Omental fat pad (tissue), 4 donors: ENCODE measurements at places on chromosomes 2 and 18.

DNA sequence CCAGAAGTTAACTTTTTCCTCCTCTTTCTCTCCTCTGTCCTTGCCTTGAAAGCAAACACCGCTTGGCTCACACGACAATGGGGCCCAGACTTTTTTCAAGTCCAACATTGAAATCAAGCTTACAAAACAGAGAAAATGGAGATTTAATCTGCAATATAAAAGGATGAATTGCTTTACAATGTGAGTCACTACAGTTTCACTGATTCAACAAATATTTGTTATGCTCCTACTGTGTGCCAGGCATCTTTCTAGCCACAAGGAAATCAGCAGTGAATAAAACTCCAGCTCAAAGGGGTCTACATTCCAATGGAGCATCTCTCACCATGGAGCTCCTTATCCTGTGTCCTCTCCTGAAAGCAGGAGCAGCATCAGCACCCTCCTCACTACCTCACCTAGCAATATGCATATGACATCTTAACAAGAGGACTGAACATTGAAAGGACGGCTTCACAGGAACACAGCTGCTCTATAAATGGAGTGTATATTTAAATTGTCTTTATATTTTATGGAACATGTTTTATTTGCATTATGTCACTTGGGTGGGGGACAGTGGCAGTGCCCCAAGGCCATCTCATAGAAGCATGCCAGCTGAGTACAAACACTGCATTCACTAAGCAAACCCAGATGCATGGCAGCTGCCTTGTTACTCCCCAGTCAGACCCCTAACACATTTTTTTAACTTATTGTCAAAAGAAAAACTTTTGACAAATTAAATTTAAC is 39.5 kb downstream of the PKDCC start:
- DNase-seq, result no peak

DNA sequence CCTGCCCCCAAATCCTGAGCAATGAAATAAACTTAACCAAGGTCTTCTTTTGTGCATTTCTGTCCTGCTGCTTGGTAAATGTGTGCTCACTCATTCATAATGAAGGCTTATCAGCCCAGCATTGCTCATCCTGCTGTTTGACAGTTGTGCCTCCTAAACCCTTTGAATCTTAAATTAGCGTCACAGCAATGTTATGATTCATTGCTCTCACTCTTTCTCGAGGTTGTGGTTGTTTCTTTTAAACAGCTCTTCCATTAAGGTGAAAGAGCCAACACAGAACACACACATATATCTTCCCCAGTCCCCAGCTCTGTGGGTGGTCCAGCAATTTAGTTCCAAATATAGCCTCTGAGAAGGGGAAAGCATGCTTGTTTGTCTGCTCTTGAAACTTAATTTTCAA is 84.0 kb downstream of the EVA1A start:
- DNase-seq, result no peak

DNA sequence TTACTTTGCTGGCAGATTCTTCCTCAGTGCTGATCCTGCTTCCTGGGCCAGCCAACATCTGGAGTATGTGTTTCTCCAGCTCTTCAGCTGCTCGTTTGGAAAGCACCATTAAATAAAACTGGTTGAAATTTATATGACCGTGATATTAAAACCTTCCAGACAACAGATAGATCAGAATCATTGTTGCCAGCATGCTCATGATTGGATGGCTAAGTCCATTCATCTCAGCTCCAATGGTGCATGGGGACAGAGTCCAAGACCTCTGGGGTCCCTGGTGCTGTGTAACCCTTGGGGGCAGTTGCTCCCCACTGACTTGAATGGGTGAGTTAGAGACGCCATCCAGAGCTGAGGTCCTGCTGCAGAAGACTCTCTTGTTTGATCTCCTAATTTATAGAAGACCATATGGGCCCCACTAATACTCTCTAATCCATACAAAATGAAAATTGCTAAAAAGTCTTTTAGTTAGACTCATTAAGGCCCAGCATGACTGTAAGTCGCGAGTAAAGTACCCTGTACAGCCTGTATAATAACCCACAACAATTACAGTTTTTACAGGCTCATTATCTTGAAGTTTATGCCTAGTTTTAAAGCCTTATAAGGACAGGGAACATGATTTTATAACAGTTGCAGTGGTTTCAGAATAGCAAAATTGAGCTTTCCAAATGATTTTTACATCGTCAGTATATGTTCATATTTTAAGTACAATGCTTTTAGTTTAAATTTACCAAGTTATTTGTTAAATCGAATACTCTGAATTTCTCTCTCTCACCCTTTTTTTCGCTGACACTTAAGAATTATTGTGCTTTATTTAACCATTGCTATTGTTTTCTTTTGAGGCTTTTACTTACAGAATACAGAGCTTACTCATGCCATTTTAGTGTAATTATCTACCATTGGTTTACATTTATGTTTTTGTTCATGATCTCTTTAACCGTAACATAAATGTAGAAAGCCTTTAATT is 60.0 kb downstream of the CABLES1 start:
- DNase-seq, result no peak

- DNase-seq, result peak; percentile 50
These were observed 30.2 kb downstream of the LONRF2 start for GRCh38 chr2:100292022-100292580.

DNA sequence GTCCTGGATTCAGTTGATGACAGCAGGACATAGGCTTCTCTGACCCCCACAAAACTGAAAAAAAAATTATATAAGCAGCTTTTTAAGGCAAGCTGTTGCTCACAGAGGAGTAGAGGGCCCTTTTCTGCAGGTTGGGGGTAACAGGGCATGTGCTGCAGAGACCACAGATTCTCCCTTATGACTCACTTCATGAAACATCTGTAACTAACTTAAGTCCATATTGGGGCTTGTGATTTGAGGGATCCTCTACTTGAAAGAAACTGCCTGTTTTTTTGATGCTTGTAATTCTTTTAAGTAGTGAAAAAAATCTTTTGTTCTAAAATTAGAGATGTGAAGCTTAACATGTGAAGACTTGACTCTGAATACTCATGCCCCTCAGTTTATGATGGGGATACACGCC is 33.4 kb downstream of the XRCC5 start:
- no peak for DNase-seq

GRCh38 chr2:223865907-223866508 is 28.6 kb upstream of the AP1S3 start:
- no peak for DNase-seq

GRCh38 chr2:230317366-230317765 is 9.6 kb upstream of the SP140L start:
- no peak for DNase-seq

GRCh38 chr2:79910643-79911042 is 393.9 kb downstream of the LRRTM1 start:
- no peak for DNase-seq

- DNase-seq, result no peak
These were observed 67.9 kb downstream of the CERS6 start for GRCh38 chr2:168524005-168524404.

DNA sequence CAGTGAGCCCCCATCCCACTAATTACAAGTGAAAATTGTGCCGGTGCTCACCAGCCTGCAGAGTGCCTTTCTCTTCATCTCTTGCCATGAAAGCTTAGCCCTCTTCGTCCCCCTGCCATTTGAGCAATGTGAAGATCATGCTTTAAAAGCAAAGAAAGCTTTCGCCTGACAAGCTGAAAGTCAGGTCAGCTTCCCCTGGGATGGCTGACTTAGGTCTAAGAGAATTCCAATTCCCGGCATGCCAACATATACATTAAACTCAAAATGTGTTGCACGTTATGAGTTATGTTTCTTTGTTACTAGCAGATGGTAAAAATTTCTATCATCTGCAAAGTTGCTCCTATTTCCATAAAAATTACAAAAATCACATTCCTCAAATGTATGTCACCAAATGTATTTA is 129.8 kb downstream of the AFF3 start:
- DNase-seq, result no peak

DNA sequence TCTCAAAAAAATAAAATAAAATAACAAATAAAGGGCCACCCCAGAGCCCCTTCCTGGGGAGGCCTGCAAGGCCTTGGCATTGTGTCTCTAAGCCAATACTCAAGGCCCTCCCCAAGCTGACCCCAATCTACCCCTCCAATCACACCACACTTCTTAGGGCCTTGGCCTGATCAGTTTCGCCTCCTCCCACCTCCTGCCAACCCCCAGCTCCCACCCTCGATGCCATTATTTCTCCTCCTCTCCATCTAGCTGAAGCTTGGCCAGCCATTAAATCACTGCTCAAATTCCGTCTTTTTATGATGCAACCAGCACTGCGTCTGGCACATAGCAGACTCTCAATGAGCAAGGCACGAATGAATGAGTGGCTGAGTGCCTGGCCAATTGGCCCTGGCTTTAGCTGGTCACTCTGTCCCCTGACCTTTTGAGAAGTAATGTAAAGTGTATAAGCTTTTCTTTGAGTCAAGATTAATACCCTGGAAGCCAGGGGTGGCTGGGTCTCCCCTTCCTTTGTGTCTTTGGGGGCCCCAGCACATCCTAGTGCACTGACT is 55.9 kb downstream of the SMAD7 start:
- DNase-seq, result no peak

DNA sequence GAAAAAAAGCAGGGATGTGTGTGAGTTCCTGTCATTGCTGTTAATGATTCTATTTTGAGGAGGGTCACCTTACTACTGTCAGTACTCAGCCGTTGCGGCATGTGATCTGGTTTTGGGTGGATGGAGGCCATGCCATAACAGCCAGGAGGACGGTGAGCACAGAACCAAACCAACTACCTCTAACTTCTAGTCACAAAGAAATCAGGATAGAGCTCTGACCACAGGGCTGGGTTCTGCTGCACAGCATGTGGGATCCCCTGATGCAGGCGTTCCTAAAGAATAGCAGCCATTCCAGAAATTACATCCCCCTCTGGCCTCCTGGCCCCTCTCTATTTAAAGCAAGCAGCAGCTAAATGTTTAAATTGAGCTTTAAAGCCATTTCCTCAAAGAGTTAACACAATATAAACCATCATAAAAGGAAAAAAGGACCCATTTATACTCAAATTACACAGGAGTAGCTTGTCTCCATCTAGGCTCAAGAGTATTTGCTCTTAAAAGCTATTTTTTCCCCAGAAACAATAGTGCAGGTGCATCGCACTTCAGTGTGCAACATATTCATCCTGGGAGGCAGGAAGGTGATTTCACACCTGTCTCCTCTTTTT is 786.4 kb downstream of the RNF144A start:
- no peak for DNase-seq

DNA sequence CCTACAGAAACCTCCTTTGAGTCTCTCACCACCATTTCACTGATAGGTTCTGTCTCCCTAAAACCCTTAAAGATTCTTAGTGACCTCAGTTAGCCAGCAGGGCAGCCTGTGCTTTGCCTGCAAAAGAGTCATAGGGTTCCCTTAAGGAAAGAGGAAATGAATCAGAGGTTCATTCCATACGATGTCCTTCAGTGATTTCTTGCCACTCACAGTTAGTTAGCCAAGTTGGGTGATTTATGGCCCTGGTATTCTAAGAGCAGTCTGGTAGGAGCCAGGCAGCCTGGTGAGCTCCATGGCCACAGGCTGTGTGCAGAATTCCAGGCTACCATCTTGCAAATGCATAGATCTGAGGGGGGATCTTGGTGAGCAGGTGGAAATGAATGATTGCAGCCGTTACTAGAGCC is 18.7 kb upstream of the CCBE1 start:
- DNase-seq, result no peak

- DNase-seq, result no peak
These were observed 126.8 kb downstream of the ZAP70 start for GRCh38 chr2:97840198-97840597.

DNA sequence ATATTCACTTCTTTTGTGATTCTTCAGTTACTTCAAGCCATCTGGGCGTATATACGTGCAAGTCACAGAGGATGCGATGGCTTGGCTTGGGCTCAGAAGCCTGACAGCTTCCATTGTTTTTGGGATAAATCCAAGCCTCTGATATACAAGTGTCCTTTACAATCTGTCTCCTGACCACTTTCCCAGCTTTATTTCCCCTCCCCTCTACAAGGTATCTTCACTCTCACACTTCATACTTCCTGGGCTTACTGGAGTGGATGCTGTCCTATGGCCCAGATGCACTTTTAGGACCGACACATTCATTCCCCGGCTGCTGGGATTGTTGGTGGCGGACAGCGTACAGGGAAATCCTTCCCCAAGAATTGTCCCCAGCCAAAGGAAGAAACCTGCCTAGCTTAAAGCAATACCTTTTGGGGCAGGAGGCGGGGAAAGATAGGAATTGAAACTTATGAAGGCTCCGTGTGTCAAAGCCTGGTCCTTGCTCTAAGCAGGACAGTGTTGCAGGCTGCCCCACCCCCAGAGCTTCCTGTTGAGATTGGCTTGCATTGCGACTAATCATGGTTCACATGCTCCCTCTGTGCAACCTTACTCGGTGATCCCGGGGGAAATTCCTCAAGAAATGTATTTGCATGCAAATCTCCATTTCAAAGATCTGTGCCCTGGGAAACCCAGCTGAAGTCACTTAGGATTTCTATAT is 802.9 kb upstream of the ID2 start:
- DNase-seq, result no peak

DNA sequence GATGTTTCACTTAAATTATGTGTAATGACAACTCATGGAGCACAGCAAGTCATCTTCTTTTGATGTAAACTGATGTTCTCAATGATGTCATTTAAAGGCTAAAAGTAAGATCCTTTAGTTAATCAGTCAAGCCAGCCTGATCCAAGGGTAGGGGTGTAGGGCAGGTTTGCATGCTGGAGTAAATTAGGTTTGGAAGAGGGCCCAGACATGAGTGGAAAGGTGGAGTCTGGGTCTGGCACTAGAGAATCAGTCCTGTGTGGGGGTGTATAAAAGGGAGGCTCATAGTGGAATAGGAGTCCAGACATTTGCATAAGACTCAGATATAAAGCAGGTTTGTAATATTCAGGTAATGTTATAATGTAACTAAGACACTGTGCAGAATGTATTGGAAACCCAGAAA is 88.8 kb upstream of the NYAP2 start:
- DNase-seq, result no peak

GRCh38 chr2:138930571-138930970 is 150.4 kb upstream of the NXPH2 start:
- DNase-seq, result no peak

DNA sequence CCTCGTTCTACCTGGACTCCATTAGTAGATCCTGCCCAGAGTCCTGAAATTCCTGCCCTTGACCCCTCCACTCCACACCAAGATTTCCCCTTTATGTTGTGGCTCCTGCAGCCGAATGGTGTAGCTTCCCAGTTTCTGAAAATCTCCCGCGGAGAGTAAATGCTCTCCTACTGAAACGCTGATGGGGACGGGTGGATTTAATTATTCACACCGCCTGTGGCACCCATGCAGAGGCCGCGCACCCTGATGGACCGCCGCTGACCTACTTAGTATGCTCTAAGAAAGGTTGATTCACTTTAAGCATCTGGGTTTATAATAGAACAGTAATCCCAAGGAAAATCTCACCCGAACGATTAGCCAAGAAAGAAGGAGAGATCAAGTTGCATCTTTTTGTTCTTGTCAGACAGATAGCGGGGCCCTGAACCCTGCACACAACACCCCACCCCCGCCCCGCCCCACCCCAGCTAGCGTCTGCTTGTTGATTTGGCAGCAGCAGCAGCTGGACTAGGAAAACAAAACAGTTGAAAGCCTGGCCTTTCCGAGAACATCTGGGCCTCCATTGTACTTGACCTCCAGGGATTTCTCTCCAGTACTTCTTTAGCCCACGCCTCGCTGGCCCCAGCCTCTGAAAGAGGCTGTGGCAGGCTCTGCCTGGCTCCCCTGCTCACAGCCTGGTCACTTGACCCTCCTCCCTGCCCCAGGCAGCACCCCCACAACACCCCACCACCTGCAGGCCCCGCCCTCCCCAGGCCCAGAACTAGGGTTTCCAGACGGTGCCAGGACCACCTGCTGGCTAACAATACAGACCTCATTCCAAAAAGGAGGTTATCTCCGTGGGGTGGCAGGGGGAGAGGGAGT is 53.6 kb downstream of the DPYSL5 start:
- no peak for DNase-seq

GRCh38 chr2:16526193-16526592 is 139.4 kb downstream of the CYRIA start:
- no peak for DNase-seq
